Activated CD4-positive, alpha-beta T cell treated with anti-CD3 and anti-CD28 coated beads for 48 hours (primary cell): ENCODE measurements at places on chromosomes 1 and 21.

DNA sequence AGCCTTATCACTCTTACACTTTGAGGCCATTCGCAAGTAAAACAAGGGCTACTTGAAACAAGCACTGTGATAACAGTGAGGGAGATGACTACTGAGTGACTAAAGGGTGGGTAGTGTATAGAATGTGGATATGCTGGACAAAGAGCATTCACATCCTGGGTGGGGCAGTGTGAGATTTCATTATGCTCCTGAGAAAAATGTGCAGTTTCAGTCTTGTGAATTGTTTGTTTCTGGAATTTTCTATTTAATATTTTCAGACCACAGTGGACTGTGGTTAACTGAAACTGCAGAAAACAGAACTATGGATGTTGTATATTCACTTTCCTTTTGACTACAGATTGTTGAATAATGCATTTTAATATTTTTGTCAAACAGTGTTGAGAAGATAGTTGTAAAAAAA, 25.1 kb upstream of the B3GALT2 start:
- no peak for DNase-seq

DNA sequence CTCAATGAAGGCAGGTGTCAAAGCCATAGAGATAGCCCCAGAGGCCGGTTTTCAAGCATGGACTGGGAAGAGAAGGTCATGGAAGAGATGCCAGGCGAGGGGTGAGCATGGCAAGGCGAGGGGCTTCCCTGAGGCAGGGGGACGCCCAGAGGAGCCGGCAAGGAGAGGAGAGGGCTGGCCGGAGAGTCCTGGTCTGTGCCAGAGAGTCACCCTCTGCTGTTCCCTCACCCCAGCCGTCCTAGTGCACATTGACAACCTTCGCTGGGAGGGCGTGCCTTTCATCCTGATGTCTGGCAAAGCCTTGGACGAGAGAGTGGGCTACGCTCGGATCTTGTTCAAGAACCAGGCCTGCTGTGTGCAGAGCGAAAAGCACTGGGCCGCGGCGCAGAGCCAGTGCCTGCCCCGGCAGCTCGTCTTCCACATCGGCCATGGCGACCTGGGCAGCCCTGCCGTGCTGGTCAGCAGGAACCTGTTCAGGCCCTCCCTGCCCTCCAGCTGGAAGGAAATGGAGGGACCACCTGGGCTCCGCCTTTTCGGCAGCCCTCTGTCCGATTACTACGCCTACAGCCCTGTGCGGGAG, 28.8 kb downstream of the H6PD start:
- DNase-seq = no peak

DNA sequence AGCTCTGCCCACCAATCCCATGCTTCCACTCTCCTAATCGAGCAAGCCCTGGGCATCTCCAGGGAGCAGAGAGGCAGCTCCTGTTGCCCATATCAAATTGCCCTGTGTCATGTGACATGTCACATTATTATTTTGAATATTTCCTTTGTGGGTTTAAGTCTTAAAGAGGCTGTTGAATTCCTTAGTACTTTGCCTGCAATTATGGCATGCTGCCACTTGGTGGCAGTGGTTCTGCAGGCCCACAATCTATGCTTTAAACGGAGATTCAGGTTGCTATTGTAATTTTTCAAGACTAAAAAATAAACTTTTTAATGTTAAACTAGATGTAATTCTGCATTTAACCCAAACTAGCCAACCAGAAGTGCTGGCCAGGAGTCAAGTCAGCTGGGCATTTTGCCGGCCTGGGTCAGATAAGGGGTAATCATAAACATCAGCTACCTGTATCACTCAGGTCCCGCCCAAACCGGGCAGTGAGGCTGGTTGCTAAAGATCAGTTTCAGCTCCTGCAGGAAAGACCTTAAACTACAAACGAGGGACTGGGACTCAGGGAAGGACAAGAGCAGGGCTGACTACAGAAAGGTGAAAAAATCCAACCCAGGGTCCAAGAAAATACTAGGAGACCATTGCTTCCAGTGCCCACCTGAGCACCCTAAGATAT, 37.3 kb upstream of the ARHGEF16 start:
- peak; percentile 11 for DNase-seq

GRCh38 chr1:54045496-54045895, 7.5 kb downstream of the TMEM59 start:
- no peak for DNase-seq

DNA sequence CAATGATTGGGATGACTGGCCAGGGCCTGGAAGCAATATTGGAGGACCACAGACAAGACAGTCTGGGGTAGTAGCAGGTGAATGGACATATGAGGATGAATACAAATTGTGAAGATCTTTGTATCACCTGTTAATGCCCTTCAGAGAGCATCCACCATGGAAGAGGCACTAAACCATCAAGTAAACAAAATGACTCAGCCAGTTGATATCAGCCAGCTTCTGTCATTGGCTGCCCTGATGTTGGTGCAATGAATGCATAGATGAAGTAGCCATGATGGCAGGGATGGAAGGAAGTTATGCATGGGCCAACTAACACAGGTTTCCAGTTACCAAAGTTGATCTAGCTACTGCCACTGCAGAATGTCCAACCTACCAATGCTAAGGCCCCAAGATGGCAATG, 16.1 kb upstream of the ERI3 start:
- no peak for DNase-seq

GRCh38 chr21:23215261-23215660, 2217.1 kb downstream of the NCAM2 start:
- no peak for DNase-seq

- no peak for DNase-seq
Measured at GRCh38 chr1:116436611-116436970, 63.5 kb downstream of the ATP1A1 start.

DNA sequence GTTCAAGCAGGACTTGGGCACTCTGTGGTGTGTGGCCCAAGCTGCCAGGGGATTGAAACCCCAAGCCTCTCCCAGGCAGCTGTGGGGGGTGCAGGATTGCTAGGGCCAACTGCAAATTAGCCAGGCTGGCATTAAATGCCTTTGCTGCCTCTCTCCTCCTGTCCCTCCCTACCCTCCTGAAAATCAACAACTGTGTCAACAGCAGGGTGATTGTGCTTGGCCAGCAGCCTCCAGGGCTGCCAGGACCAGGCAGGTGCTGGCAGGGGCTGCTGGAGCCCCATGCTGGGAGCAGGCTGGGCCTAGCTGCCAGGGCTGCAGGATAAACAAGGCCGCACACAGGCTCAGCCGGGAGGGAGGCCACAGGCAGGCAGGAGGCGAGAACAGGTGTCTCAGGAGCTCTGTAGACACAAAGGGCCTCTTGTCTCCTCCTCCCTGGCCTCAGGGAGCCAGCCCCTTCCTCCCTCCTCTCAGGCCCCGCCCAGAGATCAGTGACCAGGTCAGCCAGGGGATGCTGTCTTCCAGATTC, 11.4 kb downstream of the SOX13 start:
- DNase-seq = no peak

- DNase-seq = no peak
Measured at GRCh38 chr1:207453710-207454045, 450 bp upstream of the CR2 start.

DNA sequence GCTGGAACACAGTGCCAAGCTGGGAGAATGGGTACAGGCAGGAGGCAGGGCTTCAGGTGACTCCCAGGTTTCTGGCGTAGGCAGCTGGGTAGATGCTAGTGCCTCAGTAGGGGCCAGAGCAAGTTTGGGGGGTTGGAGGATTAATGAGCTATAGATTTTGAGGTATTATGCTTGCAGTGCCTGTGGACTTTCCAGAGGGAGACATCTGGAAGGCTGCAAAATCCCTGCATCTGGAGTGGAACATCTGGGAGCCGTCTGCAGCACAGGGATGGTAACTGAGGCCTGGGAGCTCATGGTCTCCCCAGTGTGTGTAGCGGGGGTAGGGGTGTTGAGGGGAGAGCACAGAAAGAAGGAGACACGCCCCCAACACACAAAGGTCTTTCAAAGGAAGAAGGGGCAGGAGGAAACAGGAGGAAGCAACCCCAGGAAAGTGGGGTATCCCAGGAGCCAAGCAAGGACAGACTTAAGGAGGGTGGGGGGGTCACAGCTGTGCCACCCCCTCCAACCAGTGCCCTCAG, 2.2 kb upstream of the PDZK1IP1 start:
- DNase-seq = no peak

DNA sequence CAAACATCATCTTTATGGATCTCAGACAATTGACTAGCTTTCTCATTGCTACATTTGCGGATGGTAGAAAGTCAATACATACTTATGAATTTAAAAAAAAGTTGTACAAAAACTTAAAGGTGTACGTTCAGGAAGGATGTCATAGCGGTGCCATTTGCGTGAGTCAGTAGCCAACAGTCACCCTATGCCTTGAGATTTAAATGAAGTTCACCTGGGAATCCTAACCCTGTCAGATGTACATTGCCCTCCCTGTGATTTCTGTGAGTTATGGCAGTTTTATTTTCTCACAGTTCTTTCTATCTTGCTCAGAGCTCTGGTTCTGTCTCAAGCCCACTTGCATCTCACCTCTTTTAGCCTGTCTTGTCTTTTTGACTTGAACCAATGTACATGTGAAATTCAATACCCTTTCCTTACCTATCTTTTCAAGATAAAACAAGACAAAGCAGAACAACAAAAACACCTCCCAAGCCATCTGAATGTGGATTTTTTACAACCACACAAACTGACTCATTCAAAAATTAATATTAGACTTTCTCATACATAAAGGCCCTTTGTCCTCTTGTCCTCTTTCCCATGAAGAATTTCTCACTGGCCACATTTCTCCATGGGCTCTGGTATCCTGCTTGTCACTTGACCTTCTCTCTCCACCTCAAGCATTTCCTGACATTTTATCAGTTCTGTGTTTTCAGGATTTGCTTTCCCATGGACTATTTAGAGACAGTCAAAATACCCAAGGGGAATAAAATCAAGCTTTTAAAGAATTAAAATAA, 25.3 kb upstream of the ZNF697 start:
- DNase-seq = no peak

DNA sequence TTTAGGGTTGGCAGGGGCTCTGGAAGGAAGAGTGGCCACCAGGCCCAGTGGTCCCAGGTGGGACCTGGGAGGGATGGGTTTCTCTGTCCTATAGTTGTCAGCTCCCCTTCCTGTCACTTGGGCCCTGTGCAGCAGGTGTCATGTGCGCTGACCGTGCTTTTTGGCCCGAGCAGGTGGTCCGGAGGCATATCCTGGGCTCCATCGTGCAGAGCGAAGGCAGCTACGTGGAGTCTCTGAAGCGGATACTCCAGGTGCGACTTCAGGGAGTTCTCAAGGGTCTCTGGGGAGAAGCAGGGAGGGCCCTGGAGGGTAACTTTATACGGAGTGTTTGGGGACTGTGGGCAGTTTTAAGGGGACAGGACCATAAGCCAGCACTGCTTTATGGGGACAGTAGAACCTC, 82.2 kb downstream of the ARHGEF10L start:
- DNase-seq = no peak

- DNase-seq = no peak
Measured at GRCh38 chr1:99855914-99856450, 5.8 kb downstream of the AGL start.

DNA sequence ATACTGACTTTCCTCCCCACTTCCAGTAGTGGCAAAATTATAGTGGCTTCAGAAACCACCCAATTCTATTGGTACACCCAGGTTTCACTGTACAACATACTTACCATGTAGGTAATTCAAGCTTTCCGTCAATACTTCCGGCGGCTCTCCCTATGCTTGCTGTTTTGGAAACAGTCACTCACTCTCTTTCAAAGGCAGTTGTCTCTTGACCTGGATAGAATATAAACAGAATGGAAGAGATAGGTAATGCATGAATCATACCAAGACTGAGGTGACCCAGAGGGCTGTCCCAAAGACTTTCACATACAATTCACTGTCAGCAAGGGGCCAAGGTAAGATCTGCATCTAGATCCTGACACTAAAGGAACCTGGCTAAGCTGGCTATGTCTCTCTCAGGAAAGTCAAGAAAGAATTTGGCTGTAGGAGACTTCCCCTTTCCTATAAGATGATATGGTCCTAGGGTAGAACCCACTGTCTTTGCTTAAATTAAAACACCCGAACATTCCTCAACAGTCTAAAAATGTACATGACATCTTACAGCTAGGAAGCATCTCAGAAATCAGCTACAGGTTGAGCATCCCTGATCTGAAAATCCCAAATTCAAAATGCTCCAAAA, 59.6 kb downstream of the LUZP1 start:
- peak; percentile 52 for DNase-seq

GRCh38 chr1:200495901-200496300, 86.1 kb upstream of the ZNF281 start:
- DNase-seq = no peak
